BE2C (cell line): ENCODE measurements at places on chromosomes 13 and 19.
A peak's percentile ranks its signal among the peaks of the same experiment; 100 is the strongest.

GRCh38 chr19:17681505-17682125 lies 6.5 kb downstream of the UNC13A start:
- DNase-seq = no peak

GRCh38 chr13:19068691-19069090 lies 112.9 kb downstream of the TUBA3C start:
- no peak for DNase-seq

DNA sequence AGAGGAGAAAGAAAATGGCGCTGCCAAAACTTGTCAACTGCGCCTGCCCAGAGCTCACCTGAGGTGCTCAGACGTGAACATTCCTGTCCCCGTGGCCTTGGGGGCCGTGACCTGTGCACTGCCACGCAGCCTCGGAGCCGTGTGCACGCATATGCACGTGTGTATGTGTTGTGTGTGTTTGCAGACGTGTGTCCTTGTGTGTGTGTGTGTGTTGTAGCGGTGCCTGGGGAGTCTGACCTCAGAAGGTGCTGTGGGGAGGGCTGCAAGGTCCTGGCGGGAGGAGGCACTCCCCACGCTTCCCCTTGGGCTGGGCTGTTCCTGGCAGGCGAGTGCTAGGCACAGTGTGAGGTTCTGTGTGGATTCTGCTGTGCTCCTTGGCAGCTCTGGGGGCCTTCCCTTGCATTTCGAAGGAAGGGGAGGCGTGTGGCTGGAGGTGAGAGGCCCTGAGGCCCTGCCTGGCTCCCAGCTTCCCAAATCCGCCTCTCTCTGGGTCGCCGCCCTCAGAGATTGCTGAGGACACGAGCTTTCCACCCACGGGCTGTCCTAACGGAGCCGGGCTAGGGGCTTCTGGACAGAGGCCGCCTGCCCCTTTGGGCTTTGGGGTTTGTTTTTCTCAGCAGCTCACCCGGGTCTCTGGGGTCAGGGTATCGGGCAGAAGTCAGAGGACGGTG lies 4.5 kb downstream of the BSG start:
- DNase-seq = no peak

GRCh38 chr19:38596057-38596981 lies 21.4 kb downstream of the MAP4K1 start:
- peak; percentile 90 for DNase-seq

GRCh38 chr13:36329361-36329760 lies 16.8 kb downstream of the SPART start:
- DNase-seq = no peak

DNA sequence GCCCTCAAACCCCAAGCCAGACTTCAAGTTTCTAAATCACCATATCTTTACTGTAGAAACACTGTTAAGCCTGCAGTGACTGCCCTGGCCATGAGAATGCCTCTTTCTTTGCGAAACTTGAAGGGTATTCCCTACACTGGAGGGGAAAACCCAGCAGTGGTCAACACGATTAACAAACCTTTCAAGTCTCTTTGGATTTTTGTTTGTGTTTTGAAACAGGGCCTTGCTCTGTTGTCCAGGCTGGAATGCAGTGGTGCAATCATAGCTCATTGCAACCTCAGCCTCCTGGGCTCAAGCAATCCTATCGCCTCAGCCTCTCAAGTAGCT lies 17.4 kb upstream of the POMP start:
- DNase-seq = no peak

- no peak for DNase-seq
Measured at GRCh38 chr19:55962186-55962585, 14.6 kb downstream of the NLRP8 start.

GRCh38 chr19:1000095-1000494 lies at the start of gene GRIN3B:
Gene GRIN3B (plus strand): TSS chr19:1000419. CDS start chr19:1000438, 19 bp downstream.
- peak; percentile 75 for DNase-seq

DNA sequence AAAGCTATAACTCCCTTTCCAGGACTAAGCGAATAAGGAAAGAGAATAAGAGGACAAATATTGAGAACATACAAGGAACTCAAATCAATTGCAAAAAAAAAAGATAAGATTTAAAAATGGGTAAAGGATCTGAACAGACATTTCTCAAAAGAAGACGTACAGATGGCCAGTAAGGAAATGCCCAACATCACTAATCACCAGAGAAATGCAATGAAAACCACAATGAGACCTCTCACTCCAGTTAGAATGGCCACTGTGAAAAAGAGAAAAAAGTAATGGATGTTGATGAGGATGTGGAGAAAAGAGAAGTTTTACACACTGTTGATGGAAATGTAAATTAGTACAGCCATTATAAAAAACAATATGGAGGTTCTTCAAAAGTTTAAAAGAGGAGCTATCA lies 63.8 kb downstream of the VWA8 start:
- no peak for DNase-seq

DNA sequence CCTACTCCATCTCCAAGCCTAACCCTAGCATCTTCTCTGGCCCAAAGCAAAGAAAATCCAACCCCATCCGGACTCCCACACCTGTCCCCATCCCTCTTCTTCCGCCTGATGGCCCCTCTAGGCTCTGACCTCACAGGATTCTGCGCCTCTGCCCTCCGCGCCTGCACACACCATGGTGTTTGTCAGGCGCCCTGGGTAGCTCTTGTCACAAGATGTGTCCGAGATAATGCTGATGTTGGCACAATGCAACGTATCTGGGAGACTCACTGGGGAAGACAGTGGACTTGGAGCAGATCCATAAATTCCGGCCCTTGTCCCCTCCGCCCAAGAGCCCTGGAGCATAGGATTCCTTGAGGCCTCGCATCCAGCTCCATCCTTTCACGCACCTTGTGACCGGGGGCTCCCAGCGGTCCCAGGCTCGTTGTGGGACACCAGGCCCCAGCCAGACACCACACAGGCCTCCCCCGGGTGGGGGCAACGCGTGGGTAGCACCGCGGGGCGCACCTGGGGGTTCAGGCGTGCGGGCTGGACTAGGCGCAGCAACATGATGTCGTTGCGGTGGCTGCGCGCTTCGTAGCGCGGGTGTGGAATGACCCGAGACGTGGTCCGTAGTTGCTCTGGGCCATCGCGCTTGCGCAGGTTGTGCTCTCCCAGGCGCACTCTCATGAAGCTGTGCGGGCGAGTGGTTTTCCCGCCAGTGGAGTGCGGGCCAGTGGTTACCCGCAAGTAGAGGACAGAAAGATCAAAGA lies 3.1 kb upstream of the KLK1 start:
- no peak for DNase-seq

GRCh38 chr13:77702366-77702765 lies 4.9 kb downstream of the SLAIN1 start:
- DNase-seq = no peak

DNA sequence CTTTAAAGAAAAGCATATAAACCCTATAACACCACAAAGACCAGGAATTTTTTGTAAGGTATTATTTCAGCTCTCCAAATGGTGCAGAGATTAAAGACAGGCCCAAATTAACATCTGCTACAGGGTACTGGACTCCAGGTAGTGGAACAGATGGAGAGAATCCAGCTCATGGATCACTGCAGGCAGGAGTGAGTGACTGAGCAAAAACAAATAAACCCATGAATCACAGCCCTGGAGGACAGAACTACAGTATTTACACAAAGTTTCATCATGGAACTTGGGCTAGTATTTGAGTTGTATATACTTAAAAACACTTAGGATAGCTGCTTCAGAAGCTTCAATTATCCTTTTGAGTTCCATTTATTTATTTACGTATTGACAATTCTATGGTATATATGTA lies 132.8 kb upstream of the SPRY2 start:
- no peak for DNase-seq

- DNase-seq = no peak
Measured at GRCh38 chr19:1469255-1470054, 9.6 kb downstream of the C19orf25 start.

GRCh38 chr19:45280471-45280961 lies 29.4 kb downstream of the MARK4 start:
- no peak for DNase-seq

GRCh38 chr13:94657167-94657566 lies 55.2 kb downstream of the SOX21 start:
- DNase-seq = no peak

DNA sequence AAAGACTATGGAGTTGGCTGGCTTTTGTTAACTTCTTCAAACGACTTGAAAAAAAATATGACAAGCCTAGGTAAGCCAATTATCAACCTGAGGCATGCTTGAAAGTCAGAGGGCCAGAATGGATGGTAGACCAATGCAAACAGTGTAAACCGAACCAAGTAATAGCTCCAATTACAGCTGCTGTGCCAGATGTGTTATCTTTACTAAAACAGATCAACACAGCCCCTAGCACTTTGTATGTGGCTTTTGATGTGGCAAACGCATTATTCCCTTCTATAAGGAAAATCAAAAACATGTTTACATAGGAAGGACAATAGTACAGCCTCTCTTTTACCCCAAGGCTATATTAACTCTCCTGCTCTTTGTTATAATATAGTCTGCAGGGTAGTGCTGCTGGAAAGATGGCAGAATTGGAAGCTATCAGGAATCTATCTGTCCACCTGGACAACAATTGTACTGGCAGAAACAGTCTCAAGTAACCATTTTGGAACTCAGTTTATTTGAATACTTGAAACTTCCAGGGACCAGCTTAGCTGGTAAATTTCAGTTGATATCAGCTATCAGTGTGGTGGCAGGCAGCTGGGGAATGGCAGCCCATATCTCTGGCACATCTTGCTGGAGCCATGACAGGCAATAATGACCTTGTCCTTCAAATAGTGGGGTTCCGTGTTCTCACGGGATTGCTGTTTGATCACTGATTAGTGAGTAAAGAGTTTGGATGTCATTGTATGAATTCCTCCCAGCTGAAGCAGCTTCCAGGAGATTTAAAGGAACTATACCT lies 144.4 kb upstream of the WASF3 start:
- no peak for DNase-seq

GRCh38 chr13:46386392-46387063 lies 524 bp downstream of the RUBCNL start:
- DNase-seq = no peak

- no peak for DNase-seq
Measured at GRCh38 chr13:98143157-98143553, 261 bp downstream of the FARP1 start.

- DNase-seq = no peak
Measured at GRCh38 chr19:55333870-55334269, 5.8 kb upstream of the KMT5C start.

GRCh38 chr19:45782820-45783785 lies 813 bp upstream of the DMPK start:
- no peak for DNase-seq

- no peak for DNase-seq
Measured at GRCh38 chr19:1468274-1468820, 10.7 kb downstream of the C19orf25 start.

DNA sequence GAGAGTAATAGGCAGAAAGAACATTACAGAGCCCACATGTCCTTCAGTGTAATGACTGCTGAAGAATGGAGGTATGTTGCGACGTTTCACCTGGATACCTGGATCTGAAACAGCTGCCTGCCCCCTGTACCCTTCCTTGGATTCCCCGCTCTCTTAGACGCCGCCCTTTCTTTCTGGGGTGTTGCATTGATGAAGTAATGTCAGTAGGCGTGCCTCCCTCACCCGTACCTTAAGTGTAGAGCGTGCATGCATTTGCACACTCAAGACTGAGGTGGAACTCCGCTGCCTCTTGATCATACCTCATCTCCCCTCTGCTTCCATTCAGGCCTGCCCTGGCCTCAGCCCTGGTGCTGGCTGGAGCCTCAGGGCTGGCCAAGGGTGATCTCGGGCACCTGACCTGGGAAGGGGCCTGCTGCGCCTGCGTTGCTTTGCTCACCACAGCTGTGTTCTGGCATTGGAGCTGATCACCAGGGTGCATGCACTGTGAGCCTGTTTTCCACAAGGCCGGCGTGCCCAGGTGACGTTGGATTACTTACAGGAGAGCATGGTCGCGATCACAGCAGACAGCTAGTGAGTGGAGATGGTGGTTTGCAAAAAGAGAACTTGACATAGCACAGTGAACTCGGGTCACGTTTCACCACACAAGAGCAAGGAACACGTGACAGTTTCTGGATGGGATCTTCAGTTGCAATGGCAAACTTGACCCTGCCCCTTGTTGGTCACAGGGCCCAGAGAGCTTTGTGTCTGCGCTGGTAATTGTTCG lies 99.0 kb downstream of the ARHGEF7 start:
- no peak for DNase-seq

DNA sequence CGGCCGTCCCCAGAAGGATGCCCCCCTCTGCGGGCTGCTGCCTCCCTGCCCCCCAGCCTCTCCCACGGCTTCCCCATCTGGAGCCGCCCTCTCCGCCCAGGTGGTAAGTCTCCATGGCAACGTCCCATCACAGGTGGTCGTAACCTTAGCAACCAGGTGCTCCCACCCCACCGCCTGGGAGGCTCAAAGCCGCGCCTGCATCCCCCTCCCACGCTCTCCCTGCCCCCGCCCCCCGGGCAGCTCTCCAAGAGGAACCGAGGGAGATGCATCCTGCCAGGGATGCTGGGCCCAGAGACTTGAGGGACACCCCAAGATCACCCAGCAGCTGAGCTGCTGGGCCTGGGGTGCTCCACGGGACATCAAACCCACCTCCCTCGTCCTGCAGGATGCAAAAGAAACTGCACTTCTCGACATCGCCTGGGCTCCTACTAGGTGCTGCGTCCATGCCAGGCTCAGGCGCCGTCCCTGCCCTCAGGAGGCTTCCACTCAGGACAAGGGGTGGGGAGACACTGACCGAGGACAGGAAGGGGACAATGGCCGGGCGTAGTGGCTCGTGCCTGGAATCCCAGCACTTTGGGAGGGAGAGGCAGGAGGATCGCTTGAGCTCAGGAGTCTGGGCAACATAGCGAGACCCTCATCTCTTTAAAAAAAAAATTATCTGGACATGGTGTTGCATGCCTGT lies 5.0 kb upstream of the LINGO3 start:
- DNase-seq = no peak

DNA sequence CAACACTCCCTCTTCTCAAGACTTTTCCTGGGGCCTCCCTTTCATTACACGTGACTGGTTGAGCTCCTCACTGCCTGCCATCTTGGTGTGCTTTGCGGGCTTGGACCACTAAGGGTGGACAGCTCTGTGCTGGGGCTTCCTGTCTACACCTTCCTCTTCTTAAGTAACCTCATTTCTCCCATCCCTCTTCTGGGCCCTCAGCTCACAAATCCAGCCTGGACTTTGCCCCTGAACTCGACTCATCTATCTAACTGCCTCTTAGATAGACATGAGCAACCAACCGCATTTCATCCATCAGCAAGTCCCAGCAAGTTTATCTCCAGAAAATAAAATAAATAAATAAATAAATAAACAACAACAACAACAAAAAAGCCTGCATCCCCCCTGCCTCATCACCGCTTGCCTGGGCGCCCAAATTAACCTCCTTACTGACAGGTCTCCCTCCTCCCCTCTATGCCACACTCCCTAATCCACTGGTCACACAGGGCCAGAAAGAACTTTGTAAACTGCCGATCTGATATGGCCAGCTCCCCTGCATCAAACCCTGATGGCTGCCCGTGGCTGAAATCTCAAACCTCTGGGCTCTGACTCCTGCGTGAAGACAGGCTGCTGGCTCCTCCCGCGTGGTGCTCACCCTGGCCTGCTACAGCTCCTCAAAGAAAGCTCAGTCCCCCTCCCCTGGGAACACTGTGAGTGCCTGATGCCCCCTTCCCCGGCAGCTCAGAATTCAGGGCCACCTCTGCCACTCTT lies 7.8 kb downstream of the ISOC2 start:
- no peak for DNase-seq

GRCh38 chr13:109859898-109860297 lies 73.5 kb upstream of the IRS2 start:
- DNase-seq = no peak

- no peak for DNase-seq
Measured at GRCh38 chr19:50722201-50723013, 757 bp upstream of the CLEC11A start.

GRCh38 chr19:8577247-8577646 lies at the start of gene MYO1F:
Gene MYO1F (minus strand): TSS chr19:8577442. CDS start chr19:8577309, 133 bp downstream.
- no peak for DNase-seq
